Activated T-cell treated with anti-CD3 and anti-CD28 coated beads, Interleukin-2, amount 50 U/mL, for 4 hours (primary cell): ENCODE measurements at places on chromosomes 2 and 18. TPM values are rescaled to one million over a fixed set of nuclear protein-coding genes. Genes with fewer than 3 reads are reported as not detected.

DNA sequence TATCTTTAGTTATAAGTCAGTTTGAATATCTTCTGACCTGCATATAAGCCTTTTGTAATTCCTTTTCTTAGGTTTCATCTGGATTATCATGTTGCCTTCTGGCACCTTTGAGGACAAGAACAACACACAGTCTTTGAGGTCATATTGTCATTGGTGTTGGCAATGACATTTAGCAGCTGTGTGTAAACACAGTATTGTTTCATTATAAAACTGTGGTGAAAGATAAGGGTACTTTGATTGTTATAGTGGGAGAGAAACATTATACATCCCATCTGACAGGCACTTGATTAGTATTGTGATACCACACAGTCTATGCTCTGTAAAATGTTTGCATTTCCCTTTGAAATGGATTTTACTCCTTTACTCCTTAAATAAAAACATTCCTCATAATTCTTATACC is 313.5 kb downstream of the RPRM start:
- DNase-seq, result no peak

GRCh38 chr2:211674715-211675114 is 863.9 kb downstream of the ERBB4 start:
- DNase-seq, result no peak

- no peak for DNase-seq
These were observed 42.9 kb downstream of the ANTXR1 start for GRCh38 chr2:69055688-69056470.

The TXNDC2 gene
- total RNA-seq, result not detected

The POTEI gene
- total RNA-seq, result not detected

DNA sequence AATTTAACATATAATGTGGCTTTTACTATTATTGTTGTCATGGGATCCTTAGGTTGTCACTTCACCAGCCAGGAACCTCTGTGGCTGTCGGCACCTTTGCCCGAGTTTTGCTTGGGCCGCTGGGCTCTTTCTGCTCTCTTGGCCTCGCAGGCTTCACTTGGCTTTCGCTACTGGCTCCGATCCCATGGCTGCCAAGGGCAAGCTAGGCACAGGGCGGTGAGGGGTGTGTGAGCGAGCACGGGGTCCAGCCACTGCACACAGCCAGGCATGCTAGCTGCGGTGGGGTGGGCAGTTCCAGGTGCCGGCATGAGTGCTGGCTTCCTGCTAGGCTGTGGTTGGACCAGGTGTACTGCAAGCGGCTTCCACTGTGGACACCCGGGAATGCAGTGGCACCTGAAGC is 23.4 kb upstream of the RAPGEF4 start:
- DNase-seq, result no peak

DNA sequence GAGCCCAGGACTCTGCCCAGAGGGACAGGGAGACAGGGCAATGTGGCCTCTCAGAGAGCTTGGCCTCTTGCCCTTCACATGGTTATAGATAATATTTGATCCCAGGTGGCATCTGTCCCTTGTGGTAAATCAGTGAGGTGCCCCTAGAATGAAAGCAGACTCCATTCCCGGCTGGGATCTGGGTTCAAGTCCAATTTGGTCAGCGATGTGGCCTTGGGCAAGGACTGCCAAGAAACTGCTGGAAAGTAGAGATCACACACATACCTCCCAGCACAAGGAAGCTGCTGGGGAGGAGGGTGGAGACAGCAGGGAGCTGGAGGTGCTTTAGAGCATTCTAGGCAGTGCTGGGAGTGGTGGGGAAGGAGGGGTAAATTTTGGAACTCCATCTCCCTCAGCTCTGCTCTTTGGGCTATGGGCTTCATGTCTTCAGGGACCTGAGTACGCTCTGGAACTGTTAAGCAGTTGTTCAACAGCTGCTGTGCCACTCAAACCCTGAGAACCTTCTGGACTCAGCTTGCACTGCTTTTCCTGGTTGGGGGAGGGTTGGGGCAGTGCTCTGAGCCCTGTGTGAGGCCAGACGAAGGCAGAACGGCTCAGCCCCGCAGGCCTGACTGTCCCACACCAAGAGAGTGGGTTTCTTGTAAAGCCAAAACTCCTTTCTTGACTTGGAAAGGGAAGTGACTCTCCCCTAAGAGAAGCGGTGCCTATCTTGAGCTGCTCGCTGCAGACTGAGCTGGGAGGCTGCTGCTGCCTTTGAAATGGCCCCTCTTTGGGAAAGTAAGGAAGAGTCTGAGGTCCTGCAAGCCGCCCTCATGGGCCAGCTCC is 23.0 kb downstream of the INPP5D start:
- DNase-seq, result no peak

The C18orf54 gene
- total RNA-seq, result 2.3 TPM

DNA sequence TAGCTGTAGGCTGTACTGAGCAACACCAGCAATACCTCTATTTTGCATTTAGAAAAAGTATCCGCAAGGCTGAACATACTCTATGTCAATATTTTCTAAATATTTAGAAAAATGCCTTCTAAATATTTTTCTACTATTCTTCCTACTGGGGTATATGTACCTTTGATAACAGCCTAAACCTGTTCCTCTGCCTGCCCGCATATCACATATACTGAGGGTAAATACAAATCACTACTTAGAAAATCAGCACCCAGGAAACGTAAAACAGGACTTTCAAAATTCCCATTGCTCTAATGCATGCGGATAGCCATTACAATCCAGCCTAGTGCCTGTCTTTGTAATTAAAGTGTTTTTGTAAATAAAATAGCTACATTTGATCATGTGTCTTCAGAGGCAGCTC is 56.1 kb downstream of the NCKAP5 start:
- DNase-seq, result no peak
